Uterus (tissue), 4 donors: ENCODE measurements at places on chromosomes 3 and 15. TPM values are rescaled to one million over a fixed set of nuclear protein-coding genes. Genes with fewer than 3 reads are reported as not detected.

The CCR9 gene
- 0.14 TPM for total RNA-seq

- H3K27me3 ChIP-seq: no peaks in the 10 kb centered on the region
- H3K4me1 ChIP-seq: no peaks in the 10 kb centered on the region
- no peaks in the 10 kb centered on the region for H3K36me3 ChIP-seq
- H3K27ac ChIP-seq: no peak overlapping the region
- DNase-seq: no peak
These were observed 136.1 kb downstream of the APBA2 start for GRCh38 chr15:29021857-29022256.

GRCh38 chr3:30686176-30686575, 79.8 kb downstream of the TGFBR2 start:
- no peak overlapping the region for H3K4me3 ChIP-seq
- no peaks in the 10 kb centered on the region for H3K36me3 ChIP-seq
- no peak for DNase-seq
- peaks cover 48% of the 10 kb centered on the region for H3K4me1 ChIP-seq
- H3K27me3 ChIP-seq: no peaks in the 10 kb centered on the region

The TMEM266 gene
- not detected for total RNA-seq

The FSTL1 gene
- 311 TPM for total RNA-seq

The REC114 gene
- not detected for total RNA-seq

GRCh38 chr3:102194760-102195159, 240.1 kb upstream of the ZPLD1 start:
- no peak for DNase-seq
- H3K27ac ChIP-seq: no peak overlapping the region
- H3K36me3 ChIP-seq: no peaks in the 10 kb centered on the region
- H3K27me3 ChIP-seq: no peaks in the 10 kb centered on the region
- no peaks in the 10 kb centered on the region for H3K4me1 ChIP-seq

- no peak overlapping the region for H3K4me3 ChIP-seq
- H3K27me3 ChIP-seq: no peaks in the 10 kb centered on the region
- DNase-seq: no peak
- no peaks in the 10 kb centered on the region for H3K4me1 ChIP-seq
These were observed 357.4 kb upstream of the IL12A start for GRCh38 chr3:159631226-159631625.

The FBXL2 gene
- 14.1 TPM for total RNA-seq

The OR5H15 gene
- not detected for total RNA-seq

The PAQR9 gene
- total RNA-seq: not detected

The C3orf70 gene
- 18.2 TPM for total RNA-seq

- no peak for DNase-seq
- no peaks in the 10 kb centered on the region for H3K4me1 ChIP-seq
- no peak overlapping the region for H3K27ac ChIP-seq
- no peaks in the 10 kb centered on the region for H3K36me3 ChIP-seq
- H3K27me3 ChIP-seq: no peaks in the 10 kb centered on the region
These were observed 17.1 kb upstream of the RASA2 start for GRCh38 chr3:141469720-141470119.

The STOML1 gene
- total RNA-seq: 4.4 TPM

The CISH gene
- total RNA-seq: 12.3 TPM

- no peaks in the 10 kb centered on the region for H3K4me1 ChIP-seq
- H3K27ac ChIP-seq: no peak overlapping the region
These were observed 537.1 kb downstream of the AGBL1 start for GRCh38 chr15:86616771-86617170.

DNA sequence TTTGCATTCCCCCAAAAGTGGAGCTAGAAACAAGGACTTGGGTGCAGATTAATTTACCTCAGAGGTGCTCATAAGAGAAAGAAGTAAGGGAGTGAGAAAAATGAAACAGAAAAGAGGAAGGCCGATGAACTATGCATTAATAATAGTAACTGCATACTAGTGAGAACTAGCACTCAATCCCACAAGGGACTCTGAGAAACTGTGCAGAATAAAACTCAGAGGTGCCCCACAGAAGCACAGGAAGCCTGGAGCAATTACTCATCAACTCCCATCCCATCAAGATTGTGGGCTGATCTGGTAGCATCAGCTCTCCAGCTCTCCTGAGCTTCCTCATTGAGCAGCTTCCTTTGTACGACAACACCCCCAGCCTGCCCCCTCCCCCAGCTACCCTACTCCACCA, 50.8 kb downstream of the CLDN18 start:
- no peaks in the 10 kb centered on the region for H3K4me1 ChIP-seq
- no peak overlapping the region for H3K4me3 ChIP-seq

The DUT gene
- total RNA-seq: 67.1 TPM

DNA sequence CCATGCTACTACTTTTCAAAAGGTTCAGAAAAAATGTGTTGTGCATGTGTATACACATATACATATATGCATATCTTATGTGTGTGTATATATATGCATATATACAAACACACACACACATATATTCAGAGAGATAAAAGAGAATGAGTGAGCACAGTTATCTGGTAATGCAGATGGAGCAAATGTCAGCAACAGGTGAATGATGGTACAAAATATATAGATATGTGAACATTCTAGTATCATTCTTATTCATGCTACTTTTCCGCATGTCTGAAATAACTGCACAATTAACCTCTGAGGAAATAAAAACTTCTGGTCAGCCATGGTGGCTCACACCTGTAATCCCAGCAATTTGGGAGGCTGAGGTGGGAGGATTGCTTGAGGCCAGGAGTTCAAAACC, 222.6 kb upstream of the NANOGP8 start:
- no peaks in the 10 kb centered on the region for H3K36me3 ChIP-seq
- no peaks in the 10 kb centered on the region for H3K4me1 ChIP-seq
- no peaks in the 10 kb centered on the region for H3K27me3 ChIP-seq

GRCh38 chr15:70492240-70493177, 270.8 kb downstream of the UACA start:
- no peak overlapping the region for H3K27ac ChIP-seq
- no peaks in the 10 kb centered on the region for H3K4me1 ChIP-seq
- no peaks in the 10 kb centered on the region for H3K36me3 ChIP-seq

- H3K27me3 ChIP-seq: no peaks in the 10 kb centered on the region
- no peaks in the 10 kb centered on the region for H3K4me1 ChIP-seq
- no peak for DNase-seq
- H3K27ac ChIP-seq: no peak overlapping the region
These were observed 96.1 kb downstream of the FOXP1 start for GRCh38 chr3:71487418-71487817.

The PPARG gene
- total RNA-seq: 29.1 TPM

DNA sequence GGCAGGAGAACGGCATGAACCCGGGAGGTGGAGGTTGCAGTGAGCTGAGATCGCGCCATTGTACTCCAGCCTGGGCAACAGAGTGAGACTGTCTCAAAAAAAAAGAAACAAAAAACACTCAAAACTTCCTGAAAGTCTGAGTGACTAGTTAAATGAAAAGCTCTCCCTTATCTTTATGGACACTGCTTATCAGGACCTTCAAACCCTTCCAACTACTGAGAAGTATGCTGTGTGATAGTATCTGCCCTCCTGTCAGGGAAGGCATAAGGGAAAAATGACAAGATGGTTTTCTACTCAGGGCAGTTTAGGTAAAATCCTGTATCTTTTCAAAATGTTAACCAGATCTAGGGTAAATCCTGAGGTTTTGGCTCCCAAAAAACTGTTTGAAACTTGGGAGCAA, 21.8 kb downstream of the EMC7 start:
- H3K27me3 ChIP-seq: no peaks in the 10 kb centered on the region
- no peak overlapping the region for H3K4me3 ChIP-seq
- no peak for DNase-seq
- no peaks in the 10 kb centered on the region for H3K36me3 ChIP-seq
- H3K4me1 ChIP-seq: no peaks in the 10 kb centered on the region

The C2CD4A gene
- total RNA-seq: not detected

The ZNF660 gene
- 3.8 TPM for total RNA-seq

GRCh38 chr3:167762296-167762695, 26.8 kb downstream of the SERPINI1 start:
- H3K4me3 ChIP-seq: no peak overlapping the region
- no peak overlapping the region for H3K27ac ChIP-seq
- DNase-seq: no peak
- H3K27me3 ChIP-seq: no peaks in the 10 kb centered on the region
- no peaks in the 10 kb centered on the region for H3K36me3 ChIP-seq
- no peaks in the 10 kb centered on the region for H3K4me1 ChIP-seq

The SAMD7 gene
- total RNA-seq: not detected

DNA sequence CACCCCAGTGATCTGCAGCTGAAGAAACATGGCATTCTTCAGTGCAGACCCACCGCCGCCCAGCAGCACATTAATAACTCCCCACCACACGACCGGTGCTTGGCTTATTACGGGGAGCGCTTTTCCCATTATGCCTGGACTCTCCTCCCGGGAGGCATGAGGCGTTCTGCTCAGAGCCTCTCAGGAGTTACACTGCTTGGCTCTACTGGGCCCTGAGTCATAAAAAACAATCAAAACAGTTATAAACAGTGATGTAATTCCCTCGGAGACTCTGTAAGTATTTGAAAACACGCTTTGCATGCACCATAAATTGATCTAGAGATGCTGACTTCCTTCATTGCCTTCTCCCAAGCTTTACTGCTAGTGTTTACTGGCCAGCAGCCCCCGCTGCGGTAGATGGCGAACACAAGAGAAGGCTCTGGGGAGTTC, 77.1 kb upstream of the SNRPA1 start:
- no peak for DNase-seq
- no peaks in the 10 kb centered on the region for H3K4me1 ChIP-seq

DNA sequence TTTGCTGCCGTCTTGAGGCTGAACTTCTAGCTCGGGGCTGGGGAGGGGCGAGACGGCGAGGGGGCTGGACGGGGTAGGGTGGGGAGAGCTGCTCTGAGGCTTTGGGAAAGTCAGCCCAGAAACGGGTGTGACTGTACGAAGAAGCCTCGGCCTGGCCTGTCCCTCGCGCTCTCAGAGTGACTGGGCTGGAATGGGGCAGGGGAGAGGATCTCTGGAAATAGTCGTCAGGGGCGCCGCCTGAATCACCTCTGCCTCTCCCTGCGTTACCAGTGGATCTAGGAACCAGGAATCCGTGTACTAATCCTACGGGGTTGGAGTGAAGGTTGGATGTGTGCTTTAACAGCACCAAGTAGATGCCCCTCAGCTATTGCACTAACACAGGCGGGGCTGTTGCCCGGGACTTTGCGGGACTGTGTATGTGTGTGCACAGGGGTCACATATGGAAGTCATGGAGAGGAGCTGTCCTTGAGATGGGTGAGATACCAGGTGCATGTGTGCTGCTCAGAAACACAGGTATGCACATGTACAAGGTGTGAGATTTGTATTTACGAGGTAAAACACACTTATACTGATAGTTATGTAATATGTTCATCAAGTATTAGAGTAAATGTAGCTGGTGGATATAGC, 591 bp downstream of the FOXL2NB start:
- peak overlapping the region; percentile 91 for H3K27ac ChIP-seq
- peak overlapping the region; percentile 75 for H3K4me3 ChIP-seq
- H3K27me3 ChIP-seq: peaks cover 20% of the 10 kb centered on the region
- H3K4me1 ChIP-seq: peaks cover 18% of the 10 kb centered on the region
- DNase-seq: no peak

The MYO5A gene
- 26.0 TPM for total RNA-seq

GRCh38 chr15:71591057-71591456, 219.3 kb upstream of the NR2E3 start:
- H3K27ac ChIP-seq: no peak overlapping the region
- H3K4me3 ChIP-seq: no peak overlapping the region
- no peaks in the 10 kb centered on the region for H3K4me1 ChIP-seq
- H3K27me3 ChIP-seq: no peaks in the 10 kb centered on the region

The AADAC gene
- not detected for total RNA-seq

DNA sequence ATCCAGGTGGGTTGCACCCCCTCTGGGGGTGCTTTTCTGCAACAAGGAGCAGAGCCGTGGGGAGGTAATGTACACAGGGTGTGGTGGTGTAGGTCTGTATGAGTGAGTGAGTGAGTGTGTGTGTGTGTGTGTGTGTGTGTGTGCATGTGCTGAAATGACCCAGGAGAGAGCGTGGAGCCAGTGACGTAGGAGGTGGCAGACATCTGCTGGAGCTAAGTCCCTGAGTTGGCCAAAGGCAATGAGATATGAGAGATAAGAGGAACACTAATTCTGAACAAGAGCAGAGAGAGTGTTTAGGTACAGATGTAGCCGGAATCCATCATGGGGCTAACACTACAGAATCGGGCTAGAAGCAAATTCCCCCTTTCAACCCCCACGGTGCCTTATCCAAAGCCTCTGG, 27.6 kb downstream of the BDH1 start:
- no peaks in the 10 kb centered on the region for H3K27me3 ChIP-seq
- DNase-seq: no peak
- H3K36me3 ChIP-seq: no peaks in the 10 kb centered on the region

The NTRK3 gene
- 6.9 TPM for total RNA-seq

DNA sequence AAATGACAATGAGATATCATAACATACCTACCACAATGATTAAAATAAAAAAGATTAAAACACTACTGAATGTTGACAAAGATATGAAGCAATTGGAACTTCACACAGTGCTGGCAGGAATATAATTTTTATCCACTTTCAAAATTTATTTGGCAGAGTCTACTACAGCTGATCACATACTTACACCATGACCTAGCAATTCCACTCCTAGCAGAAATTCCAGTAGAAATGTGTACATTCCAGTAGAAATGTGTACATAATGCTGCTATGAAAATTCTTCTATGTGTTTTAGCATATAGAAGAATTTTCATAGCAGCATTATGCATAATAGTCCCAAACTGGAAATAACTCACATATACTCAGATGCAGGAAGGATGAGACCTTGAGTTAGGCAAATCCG, 43.5 kb downstream of the IFT57 start:
- H3K27ac ChIP-seq: no peak overlapping the region
- H3K4me1 ChIP-seq: peaks cover 4% of the 10 kb centered on the region
- H3K4me3 ChIP-seq: no peak overlapping the region
- no peak for DNase-seq
- H3K36me3 ChIP-seq: no peaks in the 10 kb centered on the region
- H3K27me3 ChIP-seq: no peaks in the 10 kb centered on the region

The TTC14 gene
- total RNA-seq: 50.7 TPM

The PDCD10 gene
- 82.2 TPM for total RNA-seq

DNA sequence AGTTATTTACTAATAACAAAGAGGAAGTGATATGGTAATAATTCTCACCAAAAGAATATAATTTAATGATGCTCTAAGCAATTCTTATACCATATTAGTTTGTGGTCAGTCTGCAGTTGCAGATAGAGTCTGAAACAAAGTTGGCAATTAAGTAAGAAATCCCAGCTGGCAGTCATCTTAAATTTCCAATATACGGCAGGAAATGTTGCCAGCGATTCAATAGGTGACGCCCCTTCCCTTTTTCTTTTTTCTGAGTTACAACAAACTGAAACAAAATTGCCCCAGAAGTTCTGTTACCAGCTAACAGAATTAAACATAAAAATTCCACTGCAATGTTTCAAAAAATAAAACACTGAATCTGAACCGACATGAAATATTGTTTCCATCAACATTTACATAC, 26.7 kb downstream of the LRRFIP2 start:
- no peaks in the 10 kb centered on the region for H3K27me3 ChIP-seq
- no peak overlapping the region for H3K4me3 ChIP-seq
- H3K36me3 ChIP-seq: no peaks in the 10 kb centered on the region
- DNase-seq: no peak
